ENCODE measurements at places on chromosomes 6 and 20.

DNA sequence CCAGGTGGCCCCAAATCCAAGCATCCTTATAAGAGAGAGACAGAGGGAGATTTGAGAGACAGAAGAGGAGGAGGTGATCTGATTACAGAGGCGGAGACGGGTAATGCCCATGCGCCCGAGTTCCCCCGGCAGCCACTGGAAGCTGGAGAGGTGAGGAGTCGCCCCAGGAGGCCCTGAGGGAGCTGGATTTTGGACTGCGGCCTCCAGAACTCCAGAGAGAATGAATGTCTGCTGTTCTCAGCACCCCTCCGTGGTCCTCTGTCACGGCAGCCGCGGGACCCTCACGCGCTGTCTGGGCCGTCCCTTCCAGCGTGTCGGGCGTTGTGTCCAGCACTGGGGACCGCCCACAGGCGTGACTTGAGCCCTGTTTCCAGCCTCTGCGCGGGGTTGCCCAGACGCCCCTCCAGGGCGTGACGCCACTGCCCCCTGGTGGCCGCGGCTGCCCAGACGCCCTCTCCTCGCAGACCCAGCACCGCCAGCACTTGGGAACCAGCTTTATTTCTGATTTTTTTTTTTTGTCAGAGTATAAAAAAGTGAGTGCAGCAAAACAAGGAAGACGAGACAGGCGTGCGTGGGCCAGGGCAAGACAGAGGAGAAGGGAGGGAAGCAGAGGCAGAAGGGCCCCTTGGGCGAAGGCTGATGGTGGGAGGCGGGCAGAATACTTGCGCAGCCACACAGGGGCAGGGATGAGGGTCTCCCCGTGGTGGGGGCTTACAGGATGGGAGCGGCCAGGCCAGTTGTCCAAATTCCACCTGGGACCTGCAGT lies 4.1 kb upstream of the ZNF512B start:
- DNase-seq: peak; percentile 85

DNA sequence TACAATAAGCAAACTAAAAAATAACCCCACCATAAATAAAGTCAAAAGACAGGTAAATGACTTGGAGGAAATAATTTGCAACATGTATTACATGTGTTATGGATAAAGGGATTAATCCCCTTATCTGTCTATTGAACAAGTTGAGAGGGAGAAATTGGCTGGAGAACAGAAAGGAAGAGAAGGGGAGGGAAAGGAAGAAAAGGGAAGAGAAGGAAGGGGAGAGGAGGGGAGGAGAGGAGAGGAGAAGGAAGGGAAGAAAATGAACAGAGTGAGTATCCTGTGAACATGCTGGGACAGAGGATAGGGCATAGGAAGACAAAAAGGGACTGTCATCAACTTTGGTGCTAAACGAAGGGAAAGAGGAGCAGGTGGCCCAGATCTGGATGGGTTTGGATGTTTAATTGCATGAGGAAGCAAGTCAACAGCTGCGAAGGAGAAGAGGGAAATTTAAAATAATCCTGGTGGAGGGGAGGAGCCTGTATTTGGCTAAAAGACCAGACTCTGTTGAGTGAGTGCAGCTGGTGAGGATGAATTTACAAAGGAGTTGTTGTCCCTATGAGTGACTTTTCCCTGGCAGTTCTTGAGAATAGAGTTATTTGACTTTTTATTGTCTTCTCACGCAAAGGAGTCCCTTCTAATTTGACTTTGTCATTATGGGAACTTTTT lies 14.2 kb upstream of the SHLD1 start:
- no peak for DNase-seq

GRCh38 chr6:53233309-53233708 lies 84.7 kb upstream of the GCM1 start:
- DNase-seq: no peak

DNA sequence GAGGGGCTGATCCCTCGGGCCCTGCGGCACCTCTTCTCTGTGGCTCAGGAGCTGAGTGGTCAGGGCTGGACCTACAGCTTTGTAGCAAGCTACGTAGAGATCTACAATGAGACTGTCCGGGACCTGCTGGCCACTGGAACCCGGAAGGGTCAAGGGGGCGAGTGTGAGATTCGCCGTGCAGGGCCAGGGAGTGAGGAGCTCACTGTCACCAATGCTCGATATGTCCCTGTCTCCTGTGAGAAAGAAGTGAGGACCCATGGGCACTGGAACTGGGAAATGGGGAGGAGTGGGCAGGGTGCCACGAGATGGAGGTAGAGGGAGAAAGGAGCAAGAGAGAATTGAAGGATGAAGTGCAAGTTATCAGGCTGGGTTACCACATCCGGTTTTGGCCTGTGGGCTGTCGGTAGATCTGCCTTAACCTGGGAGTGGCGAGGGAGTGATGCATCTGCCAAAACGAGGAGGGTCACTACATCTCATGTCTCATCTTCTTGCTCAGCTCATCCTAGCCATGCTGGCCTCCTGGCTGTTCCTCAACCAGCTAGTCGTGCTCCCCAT lies 5.4 kb upstream of the PHF1 start:
- DNase-seq: no peak

- DNase-seq: no peak
These were observed 10.8 kb downstream of the IPCEF1 start for GRCh38 chr6:154345811-154346210.

DNA sequence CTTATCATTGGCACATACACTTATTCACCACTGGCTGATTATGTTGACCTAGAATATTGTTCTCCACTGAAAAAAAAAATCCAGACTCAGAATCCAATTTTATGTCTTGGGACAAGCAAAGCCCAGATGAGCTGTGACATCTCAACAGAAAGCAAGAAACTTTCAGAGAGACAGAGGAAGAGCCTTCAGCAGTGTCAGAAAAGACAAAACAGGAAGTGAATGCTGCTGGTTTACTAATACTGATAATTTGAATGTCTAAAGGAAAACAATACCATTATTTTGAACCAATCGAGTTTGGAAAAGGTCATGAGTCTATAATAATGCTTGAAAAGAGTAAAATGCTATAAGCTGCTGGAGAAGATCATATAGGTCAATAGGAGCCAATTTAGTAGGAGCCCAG lies 179.8 kb upstream of the RIMS1 start:
- no peak for DNase-seq

GRCh38 chr20:50686821-50687220 lies 4.5 kb downstream of the RIPOR3 start:
- no peak for DNase-seq

- DNase-seq: no peak
These were observed 32.6 kb upstream of the PCMTD2 start for GRCh38 chr20:64222851-64223525.

DNA sequence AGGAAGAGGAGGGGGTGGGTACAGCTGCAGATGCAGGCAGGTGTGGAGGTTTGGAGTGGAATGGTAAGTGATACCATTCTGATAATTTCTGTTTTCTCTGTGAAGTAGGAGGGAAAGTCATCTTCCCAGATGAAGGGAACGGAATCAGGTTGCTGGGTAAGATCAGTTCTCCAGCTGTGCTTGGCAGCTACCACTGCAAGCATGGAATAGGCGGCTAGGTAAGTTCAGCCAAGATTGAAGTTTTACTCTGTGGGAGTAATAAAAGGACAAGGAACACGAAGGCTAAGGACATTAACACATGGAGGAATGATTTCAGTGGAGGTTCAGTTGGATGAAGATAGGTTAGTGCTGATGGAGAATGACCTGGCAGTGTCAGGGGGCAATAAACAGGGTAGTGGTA lies 128.3 kb downstream of the CARMIL1 start:
- DNase-seq: no peak

- no peak for DNase-seq
These were observed 83.4 kb upstream of the NEDD9 start for GRCh38 chr6:11315743-11316437.

GRCh38 chr20:3313683-3314065 lies 74.7 kb upstream of the SLC4A11 start:
- no peak for DNase-seq

- DNase-seq: no peak
These were observed 18.3 kb downstream of the DSP start for GRCh38 chr6:7559651-7560385.

DNA sequence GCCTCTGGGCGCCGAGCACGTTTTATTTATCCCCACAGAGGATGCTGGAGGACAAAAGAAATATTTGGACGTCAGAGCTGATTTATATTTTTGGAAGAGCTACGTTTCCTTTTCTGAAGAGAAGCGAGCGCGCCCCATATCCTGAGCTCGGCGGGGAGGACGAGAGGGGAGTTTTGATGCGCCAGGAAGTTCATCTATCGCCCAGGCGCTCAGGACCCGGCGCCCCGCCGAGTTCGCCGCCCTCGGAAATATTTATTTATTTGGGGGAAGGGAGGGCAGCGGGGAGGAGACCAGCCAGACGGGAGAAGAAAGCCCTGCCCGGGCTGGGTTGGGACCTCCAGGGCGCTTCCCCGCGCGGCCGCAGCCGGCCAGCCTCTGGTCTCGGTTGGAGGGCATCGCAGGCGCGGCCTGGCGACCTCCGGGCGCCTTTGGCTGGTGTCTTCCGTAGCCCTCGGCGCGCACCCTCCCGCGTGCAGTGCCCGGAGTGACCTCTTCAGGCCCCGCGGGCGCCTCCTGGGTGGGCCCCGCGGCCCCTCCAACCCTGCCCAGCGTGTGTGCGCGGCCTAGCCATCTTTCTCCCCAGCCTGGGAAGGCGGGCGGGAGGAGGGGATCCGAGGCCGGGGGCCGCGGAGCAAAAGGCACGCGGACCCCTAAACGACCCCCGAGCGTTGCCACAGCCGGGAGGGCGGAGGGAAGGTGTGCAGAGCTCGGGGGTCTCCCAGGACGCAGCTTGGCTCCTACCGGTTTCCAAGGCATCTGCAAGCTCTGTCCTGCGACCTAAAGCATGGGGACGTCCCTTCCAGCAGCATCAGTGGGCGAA lies 5.4 kb upstream of the FOXF2 start:
- no peak for DNase-seq

- DNase-seq: no peak
These were observed 94.4 kb upstream of the BEND6 start for GRCh38 chr6:56860475-56860874.

DNA sequence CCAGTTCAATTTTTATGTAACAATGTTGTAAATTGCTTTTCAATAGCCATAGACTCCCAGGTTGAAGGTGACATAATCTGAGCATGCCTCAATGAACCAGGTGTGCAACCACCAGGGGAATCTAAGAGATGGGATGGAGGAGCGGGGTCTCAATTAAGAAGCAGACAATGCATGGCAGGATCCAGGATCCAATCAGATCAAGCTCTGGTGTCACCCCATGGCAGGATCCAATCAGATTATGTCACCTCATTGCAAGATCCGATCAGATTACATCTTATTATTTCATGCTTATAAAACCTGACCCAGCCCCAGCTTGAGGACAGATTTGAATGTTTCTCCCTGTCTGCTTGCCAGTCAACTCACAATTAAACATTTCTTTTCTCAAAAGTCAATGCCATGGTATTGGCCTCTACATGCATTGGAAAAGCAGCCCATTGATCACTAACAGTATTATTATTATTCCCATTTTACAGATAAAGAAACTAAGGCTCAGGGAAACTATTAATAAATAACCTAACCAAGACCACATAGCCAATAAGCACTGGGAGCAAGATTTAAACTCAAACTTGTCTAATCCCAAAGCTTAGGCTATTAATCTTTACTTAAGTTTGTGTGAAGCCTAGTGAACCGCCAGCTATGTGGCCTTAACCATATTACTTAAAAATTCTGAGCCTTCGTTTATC lies 14.3 kb upstream of the SIRT5 start:
- no peak for DNase-seq
